ENCODE measurements at places on chromosomes 4 and X.

- DNase-seq, result no peak
These were observed 20.4 kb downstream of the TMEM131L start for GRCh38 chr4:153486281-153487151.

GRCh38 chrX:13085526-13085925, 41.1 kb upstream of the FAM9C start:
- DNase-seq, result no peak

- no peak for DNase-seq
These were observed 63.5 kb downstream of the NELFA start for GRCh38 chr4:1945124-1945895.

DNA sequence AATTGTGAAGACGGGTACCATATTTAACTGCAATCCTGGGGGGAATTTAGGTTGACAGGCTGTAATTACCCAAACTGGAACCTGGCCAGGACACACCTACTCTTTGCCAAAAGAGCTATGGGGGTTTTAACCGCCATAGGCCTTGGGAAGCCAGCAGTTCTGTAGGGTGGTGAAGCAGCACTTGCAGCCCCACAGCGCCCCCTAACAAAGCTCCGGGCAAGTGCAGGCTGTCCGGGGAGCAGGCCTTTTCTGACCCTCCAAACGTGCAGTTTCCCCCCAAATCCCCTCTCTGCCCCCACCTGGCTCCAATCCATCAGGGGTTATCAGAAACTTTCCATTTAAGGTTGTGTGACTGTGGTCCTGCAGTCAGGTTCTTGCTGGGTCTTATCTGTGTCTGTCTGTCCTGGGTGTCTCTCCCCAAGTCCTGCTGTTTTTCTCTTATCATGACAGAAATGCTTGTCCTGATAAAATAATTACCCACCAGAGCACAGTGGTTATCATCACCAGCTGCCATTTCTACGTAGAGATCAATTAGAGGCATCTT, 350.9 kb downstream of the MID1IP1 start:
- peak; percentile 55 for DNase-seq

DNA sequence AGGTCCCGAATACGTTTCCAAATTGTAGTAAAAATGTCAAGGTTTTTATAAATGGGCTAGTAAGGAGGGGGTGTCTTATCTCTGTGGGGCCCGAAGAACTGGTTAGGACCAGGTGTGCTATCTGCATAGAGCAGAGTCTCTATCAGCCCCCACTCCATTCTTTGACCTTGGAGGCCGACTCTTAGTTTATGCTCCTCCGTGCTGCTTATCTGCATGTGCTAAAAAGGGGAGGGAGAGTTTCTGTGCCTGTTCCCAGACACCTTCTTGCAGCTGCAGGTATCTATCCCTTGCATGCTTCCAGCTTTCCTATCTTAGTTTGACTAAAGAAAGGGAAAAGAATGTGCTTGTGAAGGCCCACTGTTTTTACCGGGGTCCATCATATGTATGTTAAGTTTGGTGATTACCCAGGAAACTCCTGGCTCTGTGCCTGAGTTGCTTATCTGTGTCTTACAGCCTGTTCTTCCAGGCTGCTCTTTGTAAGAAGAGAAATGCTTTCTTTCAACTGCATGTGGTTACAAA, 28.6 kb upstream of the NAF1 start:
- DNase-seq, result no peak

DNA sequence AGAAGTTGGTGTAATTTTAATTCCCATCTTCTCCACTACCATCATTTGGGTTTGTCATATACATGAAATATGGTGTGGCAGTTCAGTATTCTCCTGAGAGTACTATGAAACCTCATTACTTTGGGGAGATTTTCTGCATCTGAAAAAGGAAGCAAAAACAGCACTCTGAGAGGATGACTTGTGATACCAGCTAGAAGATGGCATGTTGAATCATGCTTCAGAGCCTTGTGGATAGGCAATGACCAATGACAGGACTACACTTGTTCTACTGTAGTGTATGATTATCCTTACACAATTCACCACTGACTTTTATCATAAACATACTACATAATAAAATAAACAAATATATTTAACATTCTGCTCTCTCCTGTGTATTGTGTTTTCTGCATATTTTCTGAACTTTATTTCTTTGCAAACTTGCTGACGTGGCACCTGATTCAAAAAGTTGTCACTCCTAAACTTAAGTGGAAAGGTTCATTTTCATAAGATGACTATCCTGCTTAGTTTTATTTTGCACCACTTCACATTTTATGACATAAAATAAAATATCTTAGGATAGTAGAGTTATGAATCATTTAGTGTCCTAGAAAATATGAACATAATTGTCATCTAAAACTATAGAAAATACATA, 991.3 kb downstream of the FSTL5 start:
- DNase-seq, result no peak

GRCh38 chrX:15977644-15978043, 123.0 kb upstream of the AP1S2 start:
- DNase-seq, result no peak

DNA sequence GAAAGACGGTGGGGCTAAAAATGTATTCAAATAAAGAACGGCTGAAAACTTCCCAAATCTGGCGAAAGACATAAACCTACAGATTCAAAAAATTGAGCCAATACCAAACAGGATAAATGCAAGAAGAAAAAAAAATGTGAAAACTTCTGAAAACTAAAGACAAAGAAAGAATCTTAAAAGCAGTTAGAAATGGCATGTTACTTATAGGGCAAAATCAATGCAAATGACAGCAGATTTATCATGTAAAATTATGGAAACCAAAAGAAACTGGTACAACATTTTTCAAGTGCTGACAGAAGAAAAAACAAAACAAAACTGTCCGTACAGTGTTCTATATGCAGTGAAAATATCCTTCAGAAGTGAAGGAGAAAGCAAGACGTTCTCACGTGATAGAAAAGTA, 239.0 kb downstream of the PDGFC start:
- no peak for DNase-seq

GRCh38 chrX:154371789-154372300, 2.6 kb downstream of the FLNA start:
- DNase-seq, result no peak

DNA sequence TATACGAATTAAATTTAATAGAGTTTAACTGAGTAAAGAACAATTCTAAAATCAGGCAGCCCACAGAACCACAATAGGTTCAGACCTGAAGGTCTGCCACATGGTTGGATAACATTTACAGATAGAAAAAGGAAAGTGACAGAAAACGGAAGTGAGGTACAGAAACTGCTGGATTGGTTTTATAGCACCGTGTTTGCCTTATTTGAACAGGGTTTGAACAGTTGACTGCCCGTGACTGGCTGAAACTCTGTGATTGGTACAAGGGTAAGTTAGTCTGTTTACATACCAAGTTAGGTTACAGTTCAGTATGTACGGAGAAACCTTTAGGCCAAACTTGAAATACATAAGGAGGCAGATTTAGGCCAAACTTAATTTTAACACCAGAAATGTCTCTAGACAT, 64.1 kb upstream of the ATXN3L start:
- DNase-seq, result no peak

GRCh38 chr4:169098054-169098497, 88.0 kb upstream of the CBR4 start:
- no peak for DNase-seq

GRCh38 chr4:40395908-40396793, 61.0 kb downstream of the CHRNA9 start:
- DNase-seq, result no peak
